Activated CD4-positive, CD25-positive, alpha-beta regulatory T cell (primary cell): ENCODE measurements at places on chromosomes 13 and 19.

DNA sequence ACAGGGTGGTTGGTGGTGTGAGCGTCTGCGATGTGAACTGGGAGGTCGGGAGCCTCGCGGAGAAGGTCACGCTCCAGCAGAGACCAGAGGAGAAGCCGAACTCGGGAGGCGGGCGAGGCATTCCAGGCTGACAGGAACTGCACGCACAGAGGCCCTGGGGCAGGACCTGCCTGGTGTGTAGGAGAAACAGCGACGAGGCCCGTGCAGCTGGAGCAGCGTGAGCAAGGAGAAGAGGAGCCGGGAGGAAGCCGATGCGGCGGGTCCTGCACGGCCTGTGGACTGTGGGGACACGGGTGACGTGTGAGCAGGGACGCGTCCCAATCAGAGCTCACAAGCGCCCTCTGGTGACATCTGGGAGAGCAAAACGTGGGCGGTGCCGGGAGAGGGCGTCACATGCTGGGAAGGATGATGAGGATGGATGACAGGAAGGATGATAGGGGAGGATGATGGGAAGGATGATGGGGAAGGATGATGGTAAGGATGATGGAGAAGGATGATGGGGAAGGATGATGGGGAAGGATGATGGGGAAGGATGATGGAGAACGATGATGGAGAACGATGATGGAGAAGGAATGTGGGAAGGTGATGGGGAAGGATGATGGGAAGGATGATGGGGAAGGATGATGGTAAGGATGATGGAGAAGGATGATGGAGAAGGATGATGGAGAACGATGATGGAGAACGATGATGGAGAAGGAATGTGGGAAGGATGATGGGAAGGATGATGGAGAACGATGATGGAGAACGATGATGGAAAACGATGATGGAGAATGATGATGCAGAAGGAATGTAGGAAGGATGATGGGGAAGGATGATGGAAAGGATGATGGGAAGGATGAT, 16.1 kb upstream of the MADCAM1 start:
- no peak for DNase-seq

GRCh38 chr13:73025217-73026012, 33.4 kb upstream of the KLF5 start:
- no peak for DNase-seq

- DNase-seq: no peak
These were observed 4.1 kb downstream of the CRYL1 start for GRCh38 chr13:20521364-20522115.

- no peak for DNase-seq
These were observed 29.7 kb upstream of the FAM216B start for GRCh38 chr13:42751693-42752092.

DNA sequence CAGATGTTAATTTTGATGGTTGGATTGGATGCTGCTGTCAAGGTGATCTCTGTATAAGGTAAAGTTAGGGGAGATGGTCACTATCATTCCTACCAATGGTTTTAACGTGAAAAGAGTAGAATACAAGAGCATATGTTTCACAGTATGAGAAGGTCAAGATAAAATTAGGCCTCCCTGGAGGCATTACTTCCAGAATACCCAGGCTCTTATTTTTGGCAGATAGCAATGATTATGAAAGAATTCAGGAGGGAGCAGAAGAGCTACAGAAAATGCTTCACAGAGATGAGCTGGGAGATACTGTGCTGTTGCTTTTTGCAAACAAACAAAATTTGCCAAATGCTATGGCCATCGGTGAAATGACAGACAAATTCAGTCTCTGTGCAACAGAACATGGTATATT, 547.5 kb upstream of the SPRY2 start:
- DNase-seq: no peak
